ENCODE measurements at places on chromosomes 2 and 18.

GRCh38 chr18:68494802-68495581, 219.9 kb downstream of the TMX3 start:
- no peaks in the 10 kb centered on the region for H3K27me3 ChIP-seq
- H3K4me1 ChIP-seq: no peaks in the 10 kb centered on the region
- no peak overlapping the region for H3K4me3 ChIP-seq
- no peaks in the 10 kb centered on the region for H3K36me3 ChIP-seq

GRCh38 chr18:61606759-61607158, 273.5 kb downstream of the CDH20 start:
- peaks cover 4% of the 10 kb centered on the region for H3K27me3 ChIP-seq
- no peak overlapping the region for H3K27ac ChIP-seq
- no peak overlapping the region for H3K4me3 ChIP-seq
- no peaks in the 10 kb centered on the region for H3K36me3 ChIP-seq
- no peak for DNase-seq

GRCh38 chr2:68366083-68366560, 1.0 kb downstream of the PLEK start:
- no peaks in the 10 kb centered on the region for H3K27me3 ChIP-seq
- peak overlapping the region; percentile 100 for H3K4me3 ChIP-seq
- peaks cover 21% of the 10 kb centered on the region for H3K36me3 ChIP-seq

GRCh38 chr18:60506682-60507081, 134.1 kb upstream of the MC4R start:
- H3K36me3 ChIP-seq: no peaks in the 10 kb centered on the region
- H3K27me3 ChIP-seq: no peaks in the 10 kb centered on the region
- DNase-seq: no peak

GRCh38 chr2:125857971-125858794, 797.8 kb upstream of the GYPC start:
- no peaks in the 10 kb centered on the region for H3K36me3 ChIP-seq
- DNase-seq: no peak
- no peak overlapping the region for H3K27ac ChIP-seq
- H3K27me3 ChIP-seq: no peaks in the 10 kb centered on the region
- H3K4me3 ChIP-seq: no peak overlapping the region

DNA sequence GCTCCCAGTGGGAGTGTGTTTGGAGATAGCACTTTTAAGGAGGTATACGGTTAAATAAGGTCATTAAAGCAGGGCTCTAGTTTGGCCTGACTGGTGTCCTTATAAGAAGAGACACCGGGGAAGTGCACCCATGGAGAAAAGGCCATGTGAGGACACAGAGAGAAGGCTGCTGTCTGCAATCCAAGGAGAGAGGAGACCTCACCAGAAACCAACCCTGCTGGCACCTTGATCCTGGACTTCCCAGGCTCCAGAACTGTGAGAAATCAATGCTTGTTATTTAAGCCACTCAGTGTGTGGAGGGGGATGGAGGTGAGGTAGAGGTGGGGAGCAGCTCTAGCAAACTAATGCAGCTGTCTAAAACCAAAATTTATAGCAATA, 62.0 kb downstream of the RPL31 start:
- H3K27ac ChIP-seq: no peak overlapping the region
- H3K4me3 ChIP-seq: no peak overlapping the region
- H3K27me3 ChIP-seq: no peaks in the 10 kb centered on the region
- no peaks in the 10 kb centered on the region for H3K36me3 ChIP-seq
- DNase-seq: no peak

GRCh38 chr18:48488388-48488850, 50.4 kb upstream of the CTIF start:
- H3K4me1 ChIP-seq: no peaks in the 10 kb centered on the region
- DNase-seq: no peak
- H3K27me3 ChIP-seq: peaks cover 14% of the 10 kb centered on the region
- H3K27ac ChIP-seq: no peak overlapping the region

DNA sequence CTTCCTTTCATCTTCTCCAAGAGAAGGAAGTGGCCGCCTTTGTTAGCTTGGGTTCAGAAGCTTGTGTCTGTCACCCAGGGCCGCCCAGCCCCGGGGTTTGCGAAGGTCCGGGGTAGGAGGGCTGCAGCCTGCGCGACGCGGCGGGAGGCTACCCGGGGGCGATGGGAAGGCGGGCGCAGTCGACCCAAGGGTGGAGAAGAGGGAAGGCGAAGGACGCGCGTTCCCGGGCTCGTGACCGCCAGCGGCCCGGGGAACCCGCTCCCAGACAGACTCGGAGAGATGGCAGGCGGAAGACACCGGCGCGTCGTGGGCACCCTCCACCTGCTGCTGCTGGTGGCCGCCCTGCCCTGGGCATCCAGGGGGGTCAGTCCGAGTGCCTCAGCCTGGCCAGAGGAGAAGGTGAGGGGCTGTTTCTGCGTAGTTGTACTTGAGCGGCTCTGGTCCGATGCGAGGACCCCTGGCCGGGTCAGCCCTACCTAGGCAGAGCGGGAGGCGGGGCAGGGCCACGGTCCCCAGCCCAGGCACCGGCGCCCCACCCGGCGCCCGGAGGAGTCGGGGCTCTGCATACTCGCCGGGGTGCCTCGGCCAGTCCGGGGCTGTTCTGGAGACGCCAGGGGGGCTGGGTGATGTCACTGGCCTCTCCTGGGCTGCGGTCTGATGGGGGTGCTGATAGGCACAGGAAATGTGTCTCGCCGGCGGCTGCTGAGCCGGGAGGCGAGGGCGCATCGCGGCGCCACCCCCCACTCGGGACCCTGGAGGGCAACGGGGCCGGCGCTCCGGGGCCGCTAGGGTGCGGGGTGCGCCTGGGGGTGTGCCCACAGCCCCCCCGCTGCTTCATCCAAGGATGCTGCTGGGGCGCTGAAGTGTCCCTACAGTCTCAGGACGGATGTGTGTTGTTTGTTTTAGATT, at the start of gene QPCT:
TSS of gene QPCT (plus strand) at position 178 of the 909 bp plus-strand sequence. CDS start at position 280, 102 bp downstream.
- H3K36me3 ChIP-seq: no peaks in the 10 kb centered on the region
- H3K4me1 ChIP-seq: peaks cover 14% of the 10 kb centered on the region
- peak within 1 kb of the TSS; percentile 58 for H3K27ac ChIP-seq
- peak within 1 kb of the TSS; percentile 91 for H3K4me3 ChIP-seq
- peaks cover 2% of the 10 kb centered on the region for H3K27me3 ChIP-seq

DNA sequence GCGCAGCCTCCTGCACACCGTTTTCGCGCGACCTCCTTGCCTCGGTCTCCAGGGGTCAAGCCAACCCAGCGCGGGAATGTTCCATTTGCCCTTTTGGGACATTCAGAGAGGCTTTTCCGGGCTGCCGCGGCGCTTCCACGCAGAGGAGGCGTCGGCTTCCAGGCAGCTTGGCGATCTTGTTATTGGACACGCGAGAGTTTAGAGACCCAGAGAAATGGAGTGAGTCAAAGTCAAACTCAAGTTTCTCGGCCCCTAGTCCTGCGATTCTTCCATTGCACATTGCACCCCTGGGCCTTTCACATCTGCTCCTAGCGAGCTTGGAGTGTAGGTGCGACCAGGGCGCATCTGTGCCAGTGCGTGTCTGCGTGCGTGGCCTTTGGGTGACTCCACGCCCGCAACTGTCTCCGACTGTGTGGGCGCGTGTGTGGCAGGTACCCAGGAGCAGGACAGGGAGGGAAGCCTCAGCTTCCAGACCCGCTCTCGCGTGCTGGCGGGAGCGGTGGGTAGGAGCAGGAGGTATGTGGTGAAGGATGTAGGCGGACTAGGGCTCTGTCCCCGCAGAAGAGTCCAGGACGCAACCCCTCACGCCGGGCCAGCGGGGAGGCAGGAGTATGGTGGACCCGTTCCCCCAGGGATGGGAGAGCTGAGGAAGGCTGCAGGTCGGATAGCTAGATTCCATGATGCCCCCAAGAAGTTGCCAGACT, 13.5 kb downstream of the SIX3 start:
- peak overlapping the region; percentile 63 for H3K4me3 ChIP-seq
- H3K27ac ChIP-seq: no peak overlapping the region
- peaks cover 19% of the 10 kb centered on the region for H3K4me1 ChIP-seq
- H3K27me3 ChIP-seq: peaks cover 34% of the 10 kb centered on the region

GRCh38 chr2:30230497-30231211, 680 bp upstream of the LBH start:
- H3K4me1 ChIP-seq: peaks cover 36% of the 10 kb centered on the region
- H3K36me3 ChIP-seq: peaks cover 12% of the 10 kb centered on the region
- no peak for DNase-seq
- H3K27ac ChIP-seq: peak overlapping the region; percentile 91
- H3K4me3 ChIP-seq: peak overlapping the region; percentile 97

DNA sequence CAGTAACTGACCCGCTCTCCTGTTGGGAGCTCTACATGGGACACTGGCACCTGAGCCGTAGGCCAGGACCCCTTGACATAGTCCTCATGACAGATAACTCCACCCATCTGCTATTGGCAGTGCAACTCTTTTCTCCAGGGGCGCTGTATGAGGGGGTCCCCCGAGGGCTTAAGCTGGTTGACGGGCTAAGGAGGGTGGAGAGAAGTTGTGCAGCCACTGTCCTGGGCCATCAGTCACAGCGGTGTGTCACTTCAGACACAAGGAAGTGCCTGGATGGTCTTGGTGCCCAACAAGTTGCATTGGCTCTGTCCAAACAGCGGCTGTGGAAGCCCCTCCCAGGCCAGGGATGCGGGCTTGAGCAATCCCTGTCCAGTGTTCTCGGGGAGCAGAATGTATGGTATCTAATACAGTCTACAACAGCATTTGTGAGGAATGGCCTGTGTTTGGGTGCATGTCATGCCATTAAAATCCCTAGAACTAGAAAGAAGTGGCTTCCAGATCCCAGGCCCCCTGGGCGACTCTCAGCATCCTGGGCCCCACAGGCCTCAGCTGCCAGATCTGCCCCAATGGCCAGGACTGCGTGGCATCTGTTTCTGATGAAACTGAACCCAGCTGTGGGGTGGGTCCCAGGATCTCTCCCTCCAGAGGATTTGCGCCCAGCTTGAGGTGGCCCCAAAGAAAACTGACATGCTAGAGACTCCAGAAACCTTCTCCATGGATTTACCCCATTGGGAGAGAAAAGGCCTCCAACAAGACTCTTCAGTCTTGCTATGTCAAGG, 23.3 kb downstream of the TTC32 start:
- no peak for DNase-seq
- H3K36me3 ChIP-seq: peaks cover 10% of the 10 kb centered on the region
- no peak overlapping the region for H3K27ac ChIP-seq
- H3K4me1 ChIP-seq: no peaks in the 10 kb centered on the region
- no peaks in the 10 kb centered on the region for H3K27me3 ChIP-seq

GRCh38 chr2:239954166-239955086, 70.7 kb downstream of the NDUFA10 start:
- no peak overlapping the region for H3K27ac ChIP-seq
- H3K4me1 ChIP-seq: no peaks in the 10 kb centered on the region
- H3K36me3 ChIP-seq: peaks cover 19% of the 10 kb centered on the region
- DNase-seq: no peak

DNA sequence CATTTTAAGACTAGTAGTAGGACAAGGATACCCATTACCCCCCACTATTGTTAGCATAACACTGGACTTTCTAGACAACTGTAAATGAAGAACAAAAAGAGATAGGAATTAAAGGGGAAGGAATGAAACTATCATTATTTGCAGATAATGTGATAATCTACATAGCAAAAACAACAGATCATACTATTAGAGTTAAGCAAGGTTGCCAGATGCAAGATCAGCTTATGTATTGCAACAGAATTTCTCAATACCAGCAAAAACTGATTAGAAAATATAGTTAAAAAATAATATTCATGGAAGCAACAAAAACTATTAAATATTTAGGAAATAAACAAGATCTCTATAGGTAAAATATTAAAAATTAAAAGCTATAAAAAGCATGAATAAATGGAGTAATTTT, 194.4 kb upstream of the SPRED2 start:
- no peak overlapping the region for H3K4me3 ChIP-seq
- H3K4me1 ChIP-seq: peaks cover 12% of the 10 kb centered on the region
- peaks cover 1% of the 10 kb centered on the region for H3K36me3 ChIP-seq
- no peak overlapping the region for H3K27ac ChIP-seq

GRCh38 chr2:58641001-58641400, 399.9 kb upstream of the FANCL start:
- peaks cover 10% of the 10 kb centered on the region for H3K4me1 ChIP-seq
- no peak for DNase-seq
- no peak overlapping the region for H3K4me3 ChIP-seq

- no peak overlapping the region for H3K27ac ChIP-seq
- H3K4me3 ChIP-seq: no peak overlapping the region
- H3K4me1 ChIP-seq: no peaks in the 10 kb centered on the region
- no peaks in the 10 kb centered on the region for H3K36me3 ChIP-seq
These were observed 215.2 kb upstream of the THSD7B start for GRCh38 chr2:136550181-136550580.

DNA sequence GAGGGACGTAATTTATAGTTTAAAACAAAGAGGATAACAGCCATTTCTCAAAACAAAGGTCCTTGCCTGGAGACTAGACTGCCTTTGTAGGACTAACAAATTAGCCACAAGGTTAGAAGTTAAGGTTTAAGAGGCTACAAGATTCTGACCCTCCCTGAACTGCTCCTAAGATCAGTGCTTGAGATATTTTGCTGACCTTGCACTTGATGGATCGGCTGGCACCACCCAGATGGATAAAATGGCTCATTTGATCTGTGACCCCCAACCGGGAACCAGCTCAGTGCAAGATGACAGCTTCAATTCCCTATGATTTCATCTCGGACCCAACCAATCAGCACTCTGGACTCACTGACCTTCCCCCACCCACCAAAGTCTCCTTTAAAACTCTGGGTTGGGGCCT, 3.7 kb upstream of the STARD7 start:
- H3K27me3 ChIP-seq: no peaks in the 10 kb centered on the region
- peaks cover 19% of the 10 kb centered on the region for H3K4me1 ChIP-seq
- no peak overlapping the region for H3K4me3 ChIP-seq

DNA sequence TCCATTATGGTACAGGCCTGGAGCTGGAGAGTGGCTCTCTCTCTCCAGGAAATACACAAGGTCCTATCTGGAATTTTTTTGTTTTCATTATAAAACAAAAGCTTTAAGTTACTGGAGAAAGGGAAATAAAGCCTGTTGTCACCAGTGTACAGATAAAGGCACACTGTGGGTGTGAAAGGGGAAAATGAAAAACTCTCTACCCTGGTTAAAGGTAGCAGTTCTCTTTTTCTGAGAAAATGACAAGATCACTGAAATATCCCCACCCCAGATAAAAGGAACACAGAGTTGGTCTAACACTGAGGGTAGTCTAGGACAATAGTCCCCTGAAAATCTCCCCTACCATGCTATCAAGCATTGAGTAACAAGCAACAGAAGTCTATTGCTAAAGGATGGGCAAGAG, 438.7 kb downstream of the MBD2 start:
- DNase-seq: no peak
- H3K4me1 ChIP-seq: no peaks in the 10 kb centered on the region
- no peaks in the 10 kb centered on the region for H3K27me3 ChIP-seq
- no peaks in the 10 kb centered on the region for H3K36me3 ChIP-seq
- no peak overlapping the region for H3K4me3 ChIP-seq
- no peak overlapping the region for H3K27ac ChIP-seq

DNA sequence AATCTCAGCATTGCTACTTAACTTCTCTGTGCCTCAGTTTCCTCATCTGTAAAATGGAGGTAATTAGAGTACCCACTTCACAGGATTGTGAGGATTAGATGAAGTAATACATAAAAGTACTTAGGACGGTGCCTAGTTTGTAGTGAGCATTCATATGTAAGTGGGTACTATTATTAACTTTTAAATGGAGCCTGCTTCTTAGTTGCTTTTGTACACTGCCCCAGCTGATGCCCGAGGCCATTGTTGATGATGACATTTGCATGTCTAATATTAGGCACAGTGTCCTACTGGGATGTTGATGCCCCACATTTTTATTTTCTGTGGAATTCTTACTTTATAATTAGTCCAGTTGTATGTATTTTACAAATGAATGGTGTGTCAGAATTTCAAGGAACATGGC, 79.7 kb upstream of the STON1 start:
- no peak overlapping the region for H3K27ac ChIP-seq
- H3K27me3 ChIP-seq: no peaks in the 10 kb centered on the region

- H3K4me1 ChIP-seq: peaks cover 6% of the 10 kb centered on the region
- no peak for DNase-seq
- H3K27me3 ChIP-seq: peaks cover 4% of the 10 kb centered on the region
- H3K36me3 ChIP-seq: peaks cover 1% of the 10 kb centered on the region
These were observed 5.3 kb downstream of the PLEKHH2 start for GRCh38 chr2:43642363-43642762.

Measured in memory B cell (primary cell).